CD4-positive, alpha-beta T cell treated with Interleukin-4 for 1 hour (primary cell): ENCODE measurements at places on chromosomes 2 and 18.
A peak's percentile ranks its signal among the peaks of the same experiment; 100 is the strongest.

DNA sequence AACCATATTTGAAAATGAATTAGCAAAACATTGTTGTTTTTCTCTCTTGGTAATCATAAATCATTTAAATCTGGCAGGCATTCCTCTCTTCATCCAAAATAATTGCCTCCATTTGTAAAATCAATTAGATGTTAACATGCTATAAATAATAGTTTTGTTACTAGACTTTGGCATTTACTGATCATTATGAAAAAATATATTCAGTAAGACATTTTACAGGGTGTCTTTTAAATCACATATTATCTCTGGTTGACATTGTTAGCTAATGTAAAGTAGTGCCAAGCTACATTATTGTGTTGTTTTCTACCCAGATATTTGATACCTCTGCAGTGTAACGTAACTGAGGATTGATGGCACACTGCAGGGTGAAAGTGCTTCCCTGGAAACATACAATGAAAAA is 31.8 kb upstream of the DLX1 start:
- DNase-seq, result no peak

GRCh38 chr18:64118406-64118805 is 30.5 kb downstream of the LINC00305 start:
- no peak for DNase-seq

GRCh38 chr2:219404291-219404910 is 13.8 kb upstream of the DES start:
- DNase-seq, result no peak

GRCh38 chr2:205670292-205670691 is 12.0 kb upstream of the NRP2 start:
- DNase-seq, result no peak

DNA sequence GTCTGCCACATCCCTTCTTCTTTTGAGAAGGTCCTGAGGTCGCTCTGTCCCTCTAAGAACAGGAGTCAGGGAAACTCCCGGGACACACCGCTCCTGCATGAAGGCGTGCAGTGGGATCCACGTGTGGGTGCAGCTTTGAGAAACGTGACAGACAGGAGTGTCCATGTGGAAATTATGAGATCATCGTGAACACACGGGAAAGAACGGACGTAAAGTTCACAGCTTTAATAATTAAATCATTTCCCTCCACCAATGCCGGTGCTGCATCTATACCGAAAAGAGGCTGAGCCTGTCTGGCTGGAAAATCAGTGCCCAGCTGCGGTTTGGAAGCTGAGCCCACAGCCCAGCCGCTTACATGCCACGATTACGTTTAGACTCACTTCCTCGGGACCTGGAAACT is 372.4 kb upstream of the SALL3 start:
- DNase-seq, result no peak

DNA sequence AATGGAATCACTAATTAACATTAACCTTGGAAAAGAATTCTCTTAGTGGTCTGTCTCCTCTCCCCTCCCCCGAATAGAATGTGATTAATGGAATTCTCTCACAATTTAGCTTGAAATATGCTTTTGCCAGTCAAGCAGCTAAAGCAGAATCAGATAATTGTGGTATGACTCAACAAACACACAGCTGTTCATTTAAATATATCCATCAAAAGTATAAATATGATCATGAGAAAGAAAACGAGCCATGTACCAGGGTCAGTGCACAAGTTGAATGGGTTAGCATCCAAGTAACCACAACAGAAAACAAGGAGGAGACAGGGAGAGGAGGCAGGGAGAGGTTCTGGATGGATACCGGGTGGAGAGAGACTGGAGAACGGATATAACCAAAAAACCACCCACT is 66.9 kb downstream of the ACVR1 start:
- DNase-seq, result no peak

- peak; percentile 61 for DNase-seq
Measured at GRCh38 chr2:54903736-54904554, 146.3 kb downstream of the RTN4 start.

DNA sequence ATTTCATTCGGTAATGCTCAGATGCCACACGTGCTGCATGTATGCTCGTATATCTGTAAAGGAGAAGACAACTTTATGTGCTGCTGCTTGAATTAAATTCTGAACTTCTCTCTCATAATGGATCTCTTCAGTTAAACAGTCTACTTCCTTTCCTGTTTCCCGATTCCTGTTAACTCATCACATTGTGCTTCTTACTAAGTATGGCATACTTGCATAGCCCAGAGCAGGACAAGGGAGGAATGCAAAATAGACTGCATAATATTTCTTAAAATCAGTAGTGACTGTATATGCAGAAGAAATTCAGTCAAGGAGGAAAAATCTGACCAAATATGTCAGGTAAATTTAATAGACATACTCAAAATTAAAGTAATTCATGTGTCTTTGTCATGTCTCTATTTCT is 23.9 kb upstream of the LNPK start:
- DNase-seq, result no peak

GRCh38 chr2:120675460-120676130 is 60.1 kb upstream of the GLI2 start:
- no peak for DNase-seq

GRCh38 chr18:58454406-58455061 is 174.4 kb downstream of the ALPK2 start:
- no peak for DNase-seq

DNA sequence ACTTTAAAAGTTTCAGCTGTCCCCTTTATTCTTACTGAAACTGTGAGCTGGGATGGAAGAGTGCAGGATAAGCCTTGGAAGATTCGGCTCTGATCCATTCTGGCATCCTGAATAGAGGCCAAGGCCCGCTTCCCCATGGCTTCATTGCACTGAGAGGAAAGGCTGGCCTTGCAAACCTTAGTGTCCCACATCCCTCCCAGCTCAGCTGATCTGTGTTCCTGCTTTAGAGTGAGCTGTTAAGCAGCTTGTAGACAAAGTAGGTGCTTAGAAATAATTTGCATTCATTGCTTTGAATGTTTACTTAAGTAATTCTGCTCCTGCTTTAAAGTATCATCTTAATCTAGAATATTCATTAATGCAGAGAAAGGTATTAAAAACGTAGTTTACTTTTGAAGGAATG is 169.6 kb upstream of the BOD1L2 start:
- no peak for DNase-seq

DNA sequence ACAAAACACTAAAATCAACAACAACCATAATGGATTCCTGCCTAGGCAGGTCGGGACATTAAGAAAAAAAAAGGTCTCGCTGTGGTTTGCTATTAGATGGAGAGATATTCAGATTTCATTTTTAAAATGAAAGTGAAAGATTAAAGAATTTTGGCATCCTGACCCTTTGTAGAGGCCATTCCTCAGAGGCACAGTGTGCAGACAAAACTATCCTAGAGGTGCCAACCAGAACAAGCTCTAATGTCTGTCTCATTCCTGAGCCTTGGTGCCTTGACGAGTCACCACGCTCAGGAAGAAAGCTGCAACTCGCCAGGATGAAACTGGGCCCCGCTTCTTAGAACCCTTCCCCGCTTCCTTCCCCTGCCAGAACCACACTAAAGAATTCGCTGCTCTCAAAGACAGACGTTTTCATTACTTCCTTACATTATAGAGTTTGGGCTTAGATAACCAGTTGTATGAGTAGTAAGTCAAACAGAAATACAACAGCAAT is 156.0 kb downstream of the TGIF1 start:
- DNase-seq, result peak; percentile 63

GRCh38 chr2:104890685-104891069 is 36.8 kb downstream of the POU3F3 start:
- DNase-seq, result no peak
